ENCODE measurements at places on chromosomes 16 and 17.

GRCh38 chr17:3298260-3298659, at the start of gene OR3A1:
OR3A1 (minus strand) TSS chr17:3298360; CDS start chr17:3292582, 5,778 bp downstream.
- no peak for DNase-seq

- DNase-seq: no peak
Measured at GRCh38 chr16:74487634-74488495, 66.6 kb upstream of the CLEC18B start.

DNA sequence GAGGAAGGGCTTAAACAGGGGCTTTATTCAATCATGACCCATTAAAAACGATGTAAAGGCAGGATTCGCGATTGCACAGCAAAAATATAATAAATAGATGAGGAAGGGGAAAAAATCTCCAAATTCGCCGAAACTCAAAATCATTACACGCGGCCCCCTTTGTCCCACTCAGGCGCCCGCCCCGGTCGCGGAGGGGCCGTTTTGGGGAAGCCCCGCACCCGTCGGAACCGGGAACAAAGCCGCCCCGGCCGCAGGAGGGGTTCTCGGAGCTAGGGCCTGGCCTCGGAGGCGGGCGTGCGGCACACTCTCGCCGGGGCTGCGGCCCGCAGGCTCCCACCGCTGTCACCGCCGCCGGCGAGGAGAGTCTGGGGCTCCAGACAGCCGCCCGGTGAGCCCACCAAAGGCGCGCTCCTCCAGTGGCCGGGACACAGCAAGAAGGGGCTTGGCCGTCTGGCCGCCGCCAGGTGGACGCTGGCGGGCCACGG, 521 bp downstream of the C16orf87 start:
- no peak for DNase-seq

DNA sequence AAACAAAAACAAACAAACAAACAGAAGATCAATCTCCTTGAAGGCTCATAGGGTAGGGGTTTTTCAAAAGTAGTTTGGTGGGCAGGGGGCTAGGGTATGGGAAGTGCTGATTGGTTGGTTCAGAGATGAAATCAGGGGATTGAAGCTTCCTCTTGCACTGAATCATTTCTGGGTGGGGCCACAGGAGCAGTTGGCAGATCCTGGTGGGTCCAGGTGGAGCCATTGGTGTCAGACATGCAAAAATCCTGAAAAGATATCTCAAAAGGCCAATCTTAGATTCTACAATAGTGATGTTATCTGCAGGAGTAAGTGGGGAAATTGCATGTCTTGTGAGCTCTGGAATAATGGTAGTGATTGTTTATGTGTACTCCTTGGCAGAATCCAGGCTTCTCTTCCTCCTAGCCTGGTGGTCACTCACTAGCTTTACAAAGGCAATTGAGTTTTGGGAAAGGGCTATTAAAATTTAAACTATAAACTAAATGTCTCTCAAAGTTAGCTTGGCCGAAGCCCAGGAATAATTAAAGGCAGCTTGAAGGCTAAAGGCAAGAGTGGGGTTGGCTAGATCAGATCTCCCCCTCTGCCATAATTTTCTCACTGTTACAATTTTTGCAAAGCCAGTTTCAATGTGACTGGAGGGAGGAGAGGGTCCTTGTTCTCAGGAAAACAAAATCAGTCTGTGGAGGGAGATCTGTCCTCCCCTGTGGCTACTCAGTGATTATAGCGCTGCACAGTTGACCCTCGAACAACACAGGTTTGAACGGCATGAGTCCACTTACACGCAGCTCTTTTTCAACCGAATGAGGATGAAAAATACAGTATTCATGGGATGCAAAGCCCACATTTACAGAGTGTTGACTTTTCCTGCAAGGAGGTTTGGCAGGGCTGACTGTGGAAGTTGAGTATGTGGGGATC, 45.2 kb downstream of the RNF112 start:
- no peak for DNase-seq

- no peak for DNase-seq
Measured at GRCh38 chr16:27531826-27532800, 17.6 kb downstream of the GTF3C1 start.

- DNase-seq: peak; percentile 55
Measured at GRCh38 chr17:8436169-8436843, 622 bp downstream of the NDEL1 start.

GRCh38 chr17:2571523-2572303, 21.7 kb upstream of the PAFAH1B1 start:
- peak; percentile 73 for DNase-seq

- DNase-seq: no peak
Measured at GRCh38 chr16:4109250-4109736, 6.9 kb downstream of the ADCY9 start.

GRCh38 chr17:14731591-14731990, 430.7 kb downstream of the HS3ST3B1 start:
- no peak for DNase-seq

DNA sequence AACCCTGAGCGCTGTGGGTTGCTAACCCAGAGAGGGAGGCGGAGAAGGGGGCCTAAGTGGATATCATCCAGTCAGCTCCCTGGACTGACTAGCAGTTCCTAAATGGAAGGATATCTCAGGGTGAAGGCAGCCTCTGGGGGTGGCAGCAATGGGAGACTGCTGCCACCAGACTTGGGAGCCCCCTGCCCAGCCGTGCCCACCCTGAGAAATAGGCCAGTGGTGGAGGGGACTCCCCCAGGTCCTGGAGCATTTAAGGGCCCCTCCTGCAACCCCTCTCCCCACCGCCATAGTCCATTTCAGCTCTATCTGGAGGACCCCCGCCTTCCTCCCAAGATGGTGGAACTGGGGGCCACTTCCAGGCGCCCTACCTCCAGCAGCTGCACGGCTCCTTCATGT, 8.4 kb downstream of the TSPOAP1 start:
- no peak for DNase-seq

DNA sequence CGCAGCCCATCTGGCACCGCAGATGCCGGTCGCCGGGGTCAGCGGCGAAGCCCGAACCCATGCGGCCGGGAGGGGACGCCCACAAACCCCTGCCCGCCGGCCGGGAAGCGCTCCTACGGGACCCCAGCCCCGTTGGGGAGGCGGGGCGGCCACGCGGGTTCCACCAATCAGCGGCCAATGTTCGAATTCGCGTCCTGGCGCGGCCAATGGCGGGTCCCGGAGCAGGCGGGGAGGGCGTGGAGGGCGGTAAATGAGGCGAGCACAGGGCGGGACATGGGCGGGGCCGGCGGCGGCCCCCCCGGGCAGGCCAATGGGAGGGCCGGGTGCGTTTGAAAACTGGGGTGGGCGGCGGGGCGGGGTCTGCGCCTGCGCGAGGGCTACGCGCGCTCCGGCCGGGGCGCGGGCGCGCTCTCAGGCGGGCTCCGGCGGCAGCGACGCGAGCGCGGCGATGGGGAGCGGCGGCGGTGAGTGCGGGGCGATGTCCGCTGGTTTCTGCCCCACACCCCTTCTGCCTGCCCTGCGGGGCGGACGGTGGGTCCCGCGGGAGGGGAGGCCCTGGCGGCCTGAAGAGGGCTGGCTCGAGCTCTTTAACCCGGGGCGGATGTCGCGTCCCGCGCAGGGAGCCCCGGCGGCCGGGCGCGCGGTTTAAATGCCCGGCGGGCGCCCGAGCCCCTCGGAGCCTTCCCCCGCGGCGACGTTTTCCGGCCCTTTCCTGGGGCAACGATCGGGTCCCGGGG, at the start of gene CCNF:
Gene CCNF, plus strand, starts transcription at position 414 of the 737 bp plus-strand sequence. Its CDS starts 35 bp downstream, at position 449.
- DNase-seq: peak; percentile 100

- DNase-seq: no peak
Measured at GRCh38 chr16:84397090-84397489, 28.8 kb downstream of the ATP2C2 start.

DNA sequence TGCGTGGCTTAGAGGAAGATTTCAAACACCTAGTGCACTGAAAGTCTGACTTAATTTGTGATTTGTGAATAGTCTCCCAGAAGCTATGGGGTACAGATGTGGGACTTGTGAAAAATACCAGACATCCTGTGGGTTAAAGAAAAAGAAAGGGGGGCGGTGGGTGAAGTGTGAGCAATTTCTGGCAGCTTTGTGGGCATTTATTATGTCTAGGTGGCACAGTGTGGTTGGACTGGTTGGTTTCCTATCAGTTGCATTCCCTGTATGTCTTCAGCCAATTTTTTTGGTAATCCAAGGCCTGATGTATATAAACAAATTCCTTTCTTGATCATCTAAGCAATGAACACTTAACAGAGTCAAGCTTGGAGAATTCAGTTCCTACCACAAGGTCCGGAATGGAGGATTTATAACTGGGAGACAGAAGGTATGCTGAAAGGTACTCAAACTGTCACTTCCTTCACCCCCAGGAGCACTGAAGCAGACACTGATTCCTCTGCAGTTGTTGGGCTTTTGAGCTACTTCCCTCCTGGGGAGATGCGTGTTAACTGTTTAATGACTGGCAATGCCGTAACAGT, 211.6 kb downstream of the WWOX start:
- DNase-seq: no peak

- DNase-seq: peak; percentile 60
Measured at GRCh38 chr17:35947156-35947585, 3.7 kb upstream of the LYZL6 start.

GRCh38 chr16:2969545-2970521, 685 bp downstream of the PAQR4 start:
- peak; percentile 87 for DNase-seq

GRCh38 chr17:27349540-27350021, 55.7 kb downstream of the WSB1 start:
- no peak for DNase-seq

DNA sequence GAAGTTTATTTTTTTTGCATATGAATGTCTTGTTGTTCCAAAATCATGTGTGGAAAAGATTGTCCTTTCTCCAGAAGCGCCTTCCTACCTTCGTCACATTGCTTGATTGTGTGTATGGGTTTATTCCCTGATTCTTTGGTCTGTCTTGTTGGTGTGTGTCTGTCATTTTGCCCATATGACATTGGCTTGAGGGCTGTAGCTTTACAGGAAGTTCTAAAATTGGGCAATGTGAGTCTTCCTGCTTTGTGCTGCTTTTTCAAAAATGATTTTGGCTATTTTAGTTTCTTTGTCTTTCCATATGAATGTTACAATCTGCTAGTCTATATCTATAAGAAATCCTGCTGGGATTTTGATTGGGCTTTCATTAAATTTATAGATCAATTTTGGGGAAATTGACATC, 217.2 kb downstream of the SNX29 start:
- DNase-seq: no peak

- DNase-seq: no peak
Measured at GRCh38 chr16:55021595-55022475, 91.2 kb downstream of the IRX5 start.

Measured in GM10248 (cell line).